SK-MEL-5 (cell line): ENCODE measurements at places on chromosomes 4 and X.
A peak's percentile ranks its signal among the peaks of the same experiment; 100 is the strongest.

DNA sequence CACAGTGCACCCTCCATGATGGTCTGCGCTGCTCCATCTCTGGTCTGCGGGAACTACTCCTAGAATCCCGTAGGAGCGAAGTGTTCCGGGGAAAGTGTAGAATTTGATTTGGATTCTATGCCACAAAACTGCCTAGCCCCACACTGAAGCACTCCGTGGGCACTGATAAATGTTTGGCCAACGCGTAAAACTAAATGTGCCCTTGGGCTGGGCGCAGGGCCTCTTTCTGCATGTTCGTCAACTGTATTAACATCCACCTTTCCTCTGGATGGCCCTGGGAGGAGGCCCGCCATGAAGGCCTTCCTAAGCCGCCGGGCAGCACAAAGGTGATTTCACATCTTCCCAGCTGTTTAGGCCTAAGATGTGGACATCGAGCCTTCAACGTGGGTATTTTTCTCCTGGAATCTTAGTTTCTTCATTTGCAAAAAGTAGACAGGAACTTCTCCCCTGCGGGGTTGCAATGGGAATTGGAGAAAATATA, 2.6 kb downstream of the MSX1 start:
- no peak for DNase-seq

DNA sequence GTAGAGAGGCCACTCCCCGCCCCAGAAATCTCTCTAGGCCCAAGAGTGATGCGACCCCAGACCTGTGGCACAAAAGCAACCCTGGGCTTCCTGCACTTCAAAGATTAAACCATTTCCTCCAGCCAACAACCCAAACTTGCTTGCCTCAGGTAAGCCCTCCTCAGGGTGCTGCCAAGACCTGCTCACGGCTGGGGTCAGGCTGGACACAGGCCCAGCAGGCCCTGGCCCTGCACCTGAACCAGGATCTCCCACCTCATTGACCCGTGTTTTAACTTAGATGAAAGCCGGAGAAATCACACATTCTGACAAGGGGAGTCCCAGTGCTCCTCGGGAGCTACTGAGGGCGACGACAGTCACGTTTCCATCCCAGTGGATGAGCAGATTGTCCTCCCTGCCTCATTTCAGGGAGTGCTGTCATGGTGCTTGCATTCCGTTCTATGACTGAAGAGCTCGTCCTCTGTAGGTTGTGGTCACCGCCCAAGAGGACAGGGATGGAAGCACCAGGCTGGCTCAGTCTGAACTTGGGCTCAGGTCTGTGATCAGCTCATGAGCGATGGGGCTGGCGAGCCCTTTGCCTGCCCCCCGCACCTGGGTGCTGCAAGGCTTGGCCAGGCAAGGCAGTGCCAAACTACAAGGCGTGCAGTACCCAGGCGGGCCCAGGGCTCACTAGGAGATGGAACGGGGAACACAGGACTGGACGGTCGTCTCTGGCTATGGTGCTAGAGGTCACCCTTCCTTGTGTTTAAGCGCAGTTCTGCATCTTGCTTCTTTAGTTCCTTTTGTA, 25.9 kb downstream of the WDR1 start:
- DNase-seq = no peak

- DNase-seq = no peak
Observed at GRCh38 chr4:57053508-57053907, 56.7 kb downstream of the IGFBP7 start.

DNA sequence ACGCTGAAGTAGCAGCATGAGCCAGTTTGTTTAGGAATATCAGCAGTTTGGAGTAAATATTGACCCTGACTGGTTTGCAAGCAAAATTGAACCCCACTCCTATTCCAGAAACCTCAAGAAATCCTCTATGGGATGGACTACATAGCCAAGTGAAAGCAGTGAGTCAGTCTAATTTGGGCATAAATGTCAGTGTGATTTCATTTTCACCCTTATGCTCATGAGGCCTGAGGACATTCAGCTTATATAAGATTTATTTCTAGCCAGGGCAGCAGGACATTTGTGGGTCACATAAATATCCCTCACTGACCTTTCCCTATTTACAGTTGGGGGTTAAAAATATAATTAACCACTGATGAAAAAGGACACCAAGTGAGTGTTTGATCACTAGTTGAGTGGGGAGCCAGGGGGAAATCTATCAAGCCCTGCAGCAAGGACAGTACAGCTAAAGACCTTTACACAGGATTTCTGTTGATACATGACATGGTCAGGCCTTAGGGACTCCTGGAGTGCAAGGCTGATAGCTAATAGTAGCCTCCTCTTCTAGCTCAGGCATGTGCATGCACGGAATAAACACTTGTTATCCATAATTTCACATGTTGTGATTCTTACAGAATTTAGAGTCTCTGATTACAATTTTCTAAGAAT, 996.9 kb upstream of the GRIA3 start:
- no peak for DNase-seq

GRCh38 chr4:145779319-145779801, 99.4 kb downstream of the C4orf51 start:
- DNase-seq = no peak

DNA sequence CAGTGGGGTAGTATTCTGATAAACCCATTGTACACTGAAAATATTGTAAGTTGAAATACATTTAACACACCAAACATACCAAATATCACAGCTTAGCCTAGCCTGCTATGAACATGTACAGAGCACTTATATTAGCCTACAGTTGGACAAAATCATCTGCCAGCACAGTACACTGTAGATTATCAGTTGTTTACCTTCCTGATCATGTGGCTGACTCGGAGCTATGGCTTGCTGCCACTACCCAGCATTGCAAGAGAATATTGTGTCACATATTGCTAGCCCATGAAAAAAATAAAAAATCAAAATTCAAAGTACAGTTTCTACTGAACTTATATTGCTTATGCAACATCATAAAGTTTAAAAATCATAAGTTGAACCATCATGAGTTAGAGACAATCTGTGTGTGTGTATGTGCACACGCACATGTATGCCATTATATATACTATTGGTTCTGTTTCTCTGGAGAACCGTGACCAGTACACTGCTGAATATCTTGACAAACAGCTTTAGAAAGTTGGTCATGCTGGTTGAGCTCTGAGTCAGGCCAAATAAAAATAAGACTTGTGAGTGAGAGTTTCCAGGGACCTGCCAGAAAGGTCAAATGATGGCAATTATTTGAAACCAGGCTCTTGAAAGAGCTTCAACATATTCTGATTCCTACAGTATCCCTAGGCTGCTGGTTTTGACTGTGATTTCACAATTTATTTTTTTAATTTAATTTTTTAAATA, 238.5 kb downstream of the PRR32 start:
- no peak for DNase-seq

DNA sequence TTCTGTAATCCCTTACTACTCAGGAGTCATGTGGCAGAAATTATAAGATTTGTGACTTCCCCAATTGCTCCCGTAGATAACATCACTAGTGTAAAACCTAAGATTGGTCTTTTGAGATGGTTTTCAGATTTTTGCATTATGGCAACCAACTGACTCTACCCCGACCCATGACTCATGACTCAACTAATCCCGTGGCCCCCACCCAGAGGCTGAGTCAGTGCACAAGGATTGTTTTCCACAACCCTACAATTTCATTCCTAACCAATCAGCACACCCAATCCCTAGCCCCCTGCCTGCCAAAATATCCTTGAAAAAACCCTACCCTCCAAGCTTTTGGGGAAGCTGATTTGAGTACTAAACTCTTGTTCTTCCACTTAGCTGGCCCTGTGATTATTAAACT, 109.4 kb upstream of the FAM9C start:
- no peak for DNase-seq

DNA sequence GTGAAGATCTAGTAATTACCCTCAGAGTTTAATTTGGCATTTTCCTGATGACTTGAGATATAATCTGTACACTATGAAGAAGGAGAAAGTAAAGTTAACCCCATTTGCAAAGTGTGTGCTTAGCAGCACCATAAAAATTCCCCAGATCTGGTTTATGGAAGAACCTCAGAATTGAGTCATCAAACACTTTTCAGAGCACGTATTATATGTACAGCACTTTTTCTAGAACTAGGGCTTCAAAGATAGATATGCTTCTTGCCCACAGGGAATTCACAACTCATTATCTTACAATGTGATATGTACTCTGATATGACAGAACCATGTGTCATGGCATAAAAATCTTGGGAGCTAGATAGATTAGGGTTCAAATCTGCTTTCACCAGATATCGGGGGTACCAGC, 150.9 kb downstream of the SLC10A7 start:
- DNase-seq = no peak

DNA sequence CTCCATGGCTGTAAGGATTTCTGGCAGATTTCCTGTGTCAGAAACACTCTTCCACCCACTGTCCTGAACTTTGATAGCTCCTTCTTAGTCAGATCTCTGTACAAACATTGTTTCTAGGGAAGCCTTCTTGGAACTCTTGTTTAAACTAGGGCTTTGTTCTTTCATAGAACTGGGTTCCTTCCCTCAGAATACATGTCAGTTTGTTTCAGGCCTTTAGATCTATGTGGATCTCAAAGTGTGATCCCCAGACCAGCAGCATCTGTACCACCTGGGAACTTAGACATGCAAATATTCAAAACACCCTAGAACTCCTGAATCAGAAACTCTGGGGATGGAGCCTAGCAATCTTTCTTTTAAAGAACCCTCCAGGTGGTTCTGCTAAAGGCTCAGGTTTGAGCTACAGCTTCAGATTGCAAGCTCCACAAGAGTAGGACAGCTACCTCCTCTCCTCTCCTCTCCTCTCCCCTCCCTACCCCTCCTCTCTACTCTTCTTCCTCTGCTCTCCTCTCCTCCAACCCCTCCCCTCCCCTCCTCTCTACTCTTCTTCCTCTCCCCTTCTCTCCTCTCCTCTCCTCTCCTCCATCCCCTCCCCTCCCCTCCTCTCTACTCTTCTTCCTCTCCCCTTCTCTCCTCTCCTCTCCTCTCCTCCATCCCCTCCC, 12.7 kb downstream of the RASSF6 start:
- DNase-seq = no peak

DNA sequence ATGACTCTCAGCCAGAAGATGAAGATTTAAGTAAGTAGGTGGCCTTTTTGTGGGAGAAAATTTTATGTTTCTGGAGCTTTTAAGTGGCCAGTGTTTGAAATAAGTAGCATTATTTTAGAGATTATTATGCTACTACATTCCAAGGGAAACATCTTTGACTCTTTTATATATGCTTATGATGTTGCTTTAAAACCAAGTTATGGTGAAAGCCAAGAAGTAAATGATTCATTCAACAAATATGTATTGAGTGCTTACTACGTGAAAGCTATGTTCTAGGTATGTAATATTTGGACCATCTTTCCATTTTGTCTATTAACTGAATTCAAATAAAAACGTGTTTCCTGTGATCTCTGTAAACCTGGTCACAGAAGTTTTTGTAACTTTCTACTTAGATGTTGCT, 58.3 kb downstream of the ZFX start:
- DNase-seq = no peak

- no peak for DNase-seq
Observed at GRCh38 chr4:41622787-41623186, 84.8 kb downstream of the LIMCH1 start.

- peak; percentile 73 for DNase-seq
Observed at GRCh38 chrX:106481341-106481740, 130.4 kb upstream of the RADX start.

GRCh38 chr4:139036885-139037284, 21.3 kb downstream of the NOCT start:
- DNase-seq = no peak

GRCh38 chr4:22235698-22236097, 280.2 kb downstream of the ADGRA3 start:
- DNase-seq = no peak

GRCh38 chr4:26133840-26134239, 187.0 kb upstream of the RBPJ start:
- DNase-seq = no peak

DNA sequence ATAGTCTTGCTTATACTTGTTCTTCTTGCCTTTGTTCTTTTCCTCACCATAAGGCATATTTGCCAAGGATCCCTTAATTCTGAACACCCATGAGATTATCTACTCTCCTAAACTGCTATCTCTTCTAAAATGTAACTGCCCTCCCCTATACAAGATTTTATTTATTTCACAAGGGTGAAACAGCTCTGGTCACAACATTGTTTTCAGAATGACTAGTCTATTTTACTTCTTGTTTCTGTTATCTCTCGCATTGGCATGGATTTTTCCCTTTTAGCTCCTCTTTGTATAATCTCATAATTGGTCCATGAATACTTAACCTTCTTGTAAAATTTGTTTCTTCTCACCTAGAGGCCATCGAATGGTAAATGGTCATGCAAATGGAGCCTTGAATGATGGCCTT, 17.2 kb upstream of the COL25A1 start:
- DNase-seq = no peak

GRCh38 chr4:126395664-126396063, 1080.9 kb downstream of the FAT4 start:
- no peak for DNase-seq

GRCh38 chr4:38979511-38980230, 52.5 kb downstream of the TMEM156 start:
- DNase-seq = no peak
